ENCODE measurements at places on chromosomes 5 and 9.

GRCh38 chr5:8568858-8569257, 699.9 kb downstream of the MTRR start:
- DNase-seq = no peak

GRCh38 chr9:136546697-136547501, 1.1 kb upstream of the NOTCH1 start:
- DNase-seq = peak; percentile 75

DNA sequence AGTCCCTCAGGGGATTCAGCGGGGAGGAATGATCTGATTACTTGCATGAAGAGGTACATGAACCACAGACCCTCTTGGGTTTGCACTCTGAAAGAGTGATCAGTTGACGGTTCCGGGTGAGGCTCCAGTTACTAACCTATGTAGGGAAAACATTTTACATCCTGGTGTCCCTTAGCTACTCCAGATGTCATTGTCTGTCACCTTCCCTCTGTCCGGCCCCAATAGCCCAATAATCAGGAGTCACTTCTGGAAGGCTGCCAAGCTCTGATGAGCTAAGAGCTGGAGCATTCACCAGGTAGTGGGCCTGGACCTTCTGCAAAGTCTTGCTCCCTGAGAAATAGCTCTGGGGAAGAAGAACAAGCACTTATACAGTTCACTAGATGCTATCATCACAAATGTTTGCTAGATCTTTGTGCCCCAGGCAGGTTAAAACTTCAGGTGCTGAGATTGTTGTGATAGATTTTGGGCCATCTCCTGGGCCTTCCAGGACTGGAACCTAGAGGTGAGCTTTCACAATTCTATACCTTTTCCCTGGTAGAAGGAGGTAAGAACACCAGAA, 64.5 kb downstream of the ENTREP1 start:
- no peak for DNase-seq

DNA sequence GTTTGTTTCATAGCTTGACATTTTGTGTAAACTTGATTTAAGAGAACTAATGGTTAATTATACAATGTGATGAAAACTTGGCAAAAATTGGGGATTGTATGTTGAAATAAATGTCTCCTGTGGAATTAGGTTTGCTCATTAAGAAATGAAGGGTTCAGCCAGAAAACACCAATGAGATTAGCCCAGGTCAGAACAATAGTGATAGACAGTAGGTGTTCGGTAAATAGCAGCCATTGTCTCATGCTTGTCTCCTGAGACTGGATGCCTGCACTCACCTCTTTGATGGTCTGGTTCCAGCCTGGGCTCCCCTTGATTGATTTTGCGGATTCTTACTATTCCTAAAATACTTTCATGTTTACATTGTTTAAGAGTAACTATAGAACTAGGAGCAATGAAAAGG, 135.5 kb downstream of the FBN2 start:
- no peak for DNase-seq

DNA sequence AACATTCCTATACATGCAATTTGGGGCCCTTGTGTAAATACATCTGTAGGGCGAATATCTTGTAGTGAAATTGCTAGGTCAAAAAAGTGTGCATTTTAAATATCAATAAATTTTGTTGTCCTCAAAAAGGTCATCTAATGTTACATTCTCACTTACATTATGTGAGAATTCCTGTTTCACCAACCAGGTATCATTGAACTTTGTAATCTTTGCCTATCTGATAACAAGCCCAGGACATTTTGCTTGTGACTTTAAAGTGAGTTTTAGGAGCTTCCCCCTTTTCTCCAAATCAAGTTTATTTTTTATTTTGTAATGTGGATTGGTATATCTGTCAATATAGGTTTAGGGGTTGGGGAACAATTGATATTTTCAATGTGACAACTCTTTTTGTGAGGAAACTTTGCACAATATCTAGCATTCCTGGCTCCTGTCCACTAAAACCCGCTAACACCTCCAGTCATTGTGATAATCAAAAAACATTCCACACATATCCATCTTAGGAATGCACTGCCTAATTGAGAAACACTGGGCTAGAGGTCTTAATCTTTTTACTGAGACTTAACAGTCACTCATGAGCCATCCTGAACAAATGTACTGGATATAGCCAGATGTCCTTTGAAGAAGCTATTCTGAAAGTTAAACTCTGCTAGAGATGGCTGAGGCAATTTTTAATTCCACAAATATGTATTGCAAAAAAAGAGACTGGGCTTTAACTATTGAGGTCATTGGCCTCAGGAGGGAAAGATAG, 72.5 kb upstream of the SLC1A1 start:
- no peak for DNase-seq
